KBM-7 (cell line): ENCODE measurements at places on chromosomes 3 and 15.

DNA sequence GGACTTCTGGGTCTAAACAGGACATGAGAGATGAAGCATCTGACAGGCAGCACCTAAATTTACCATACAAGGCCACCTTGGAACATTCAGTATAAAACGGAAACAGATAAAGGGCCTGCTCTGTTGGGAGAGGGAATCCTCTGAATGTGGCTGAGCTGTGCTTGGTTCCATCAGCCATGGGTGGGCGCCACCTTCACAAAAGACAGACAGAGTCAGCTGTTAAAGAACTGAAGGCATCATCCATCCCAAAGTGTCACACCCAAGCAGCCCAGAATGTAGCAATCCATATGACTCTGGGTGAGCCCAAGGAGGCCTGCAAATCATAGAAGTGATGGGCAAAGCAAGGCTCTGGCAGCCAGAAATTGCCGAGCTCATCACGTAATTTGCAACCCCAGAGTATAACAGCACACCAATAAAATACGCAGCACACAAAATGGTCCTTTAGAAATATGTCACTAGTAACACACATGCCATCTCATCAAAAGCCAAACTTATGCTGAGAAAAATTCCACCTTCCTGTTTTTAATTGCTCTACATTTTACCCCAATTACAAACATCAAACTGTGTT, 24.8 kb upstream of the RBP1 start:
- DNase-seq = no peak

GRCh38 chr3:11099306-11099705, 55.0 kb upstream of the HRH1 start:
- DNase-seq = no peak

GRCh38 chr15:93048759-93049161, 40.3 kb downstream of the RGMA start:
- no peak for DNase-seq

DNA sequence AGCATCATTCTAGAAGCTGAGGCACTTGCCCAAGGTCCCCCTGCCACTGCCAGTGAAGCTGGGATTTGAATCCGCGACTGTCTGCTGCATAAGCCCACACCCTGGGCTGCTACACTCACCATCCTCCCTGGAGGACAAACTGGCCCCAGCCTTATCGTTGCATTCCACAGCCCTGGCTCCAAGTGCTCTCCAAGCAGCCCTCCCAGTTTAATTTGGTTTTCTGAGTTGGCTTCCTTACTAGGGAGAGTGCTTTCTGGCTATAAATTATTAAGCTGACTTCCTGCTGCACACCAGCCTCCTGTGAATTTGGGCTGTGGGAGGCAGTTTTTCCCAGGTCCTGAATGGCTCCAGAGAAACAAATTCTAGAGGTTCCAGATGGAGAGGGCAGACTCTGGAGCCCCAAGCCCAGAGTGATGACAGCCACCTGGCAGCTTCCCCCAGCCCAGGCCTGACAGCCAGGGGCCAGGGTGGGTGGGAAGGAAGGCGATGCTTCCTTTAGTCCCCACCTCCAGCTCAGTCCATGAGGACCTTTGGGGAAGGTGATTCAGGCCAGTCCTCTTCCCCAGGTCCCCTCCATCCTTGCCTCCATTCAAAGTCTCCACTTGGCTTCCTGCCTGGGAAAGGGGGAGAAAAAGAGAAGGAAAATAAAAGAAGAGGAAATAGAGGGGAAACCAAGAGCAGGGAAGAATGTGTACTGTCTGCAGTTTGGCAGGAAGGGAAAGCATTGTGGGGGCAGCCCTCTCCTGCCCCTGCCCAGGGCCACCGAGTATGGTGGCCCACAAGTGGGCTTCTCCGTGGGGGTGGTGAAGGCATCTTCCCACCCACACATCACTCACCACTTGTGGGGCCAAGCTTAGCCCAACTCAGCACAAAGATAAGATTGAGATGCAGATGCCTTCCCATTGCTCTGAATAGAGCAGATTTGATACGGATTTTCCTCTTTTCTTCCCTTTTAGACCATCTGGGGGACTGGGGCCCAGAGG, 69.6 kb downstream of the SEMA5B start:
- no peak for DNase-seq

DNA sequence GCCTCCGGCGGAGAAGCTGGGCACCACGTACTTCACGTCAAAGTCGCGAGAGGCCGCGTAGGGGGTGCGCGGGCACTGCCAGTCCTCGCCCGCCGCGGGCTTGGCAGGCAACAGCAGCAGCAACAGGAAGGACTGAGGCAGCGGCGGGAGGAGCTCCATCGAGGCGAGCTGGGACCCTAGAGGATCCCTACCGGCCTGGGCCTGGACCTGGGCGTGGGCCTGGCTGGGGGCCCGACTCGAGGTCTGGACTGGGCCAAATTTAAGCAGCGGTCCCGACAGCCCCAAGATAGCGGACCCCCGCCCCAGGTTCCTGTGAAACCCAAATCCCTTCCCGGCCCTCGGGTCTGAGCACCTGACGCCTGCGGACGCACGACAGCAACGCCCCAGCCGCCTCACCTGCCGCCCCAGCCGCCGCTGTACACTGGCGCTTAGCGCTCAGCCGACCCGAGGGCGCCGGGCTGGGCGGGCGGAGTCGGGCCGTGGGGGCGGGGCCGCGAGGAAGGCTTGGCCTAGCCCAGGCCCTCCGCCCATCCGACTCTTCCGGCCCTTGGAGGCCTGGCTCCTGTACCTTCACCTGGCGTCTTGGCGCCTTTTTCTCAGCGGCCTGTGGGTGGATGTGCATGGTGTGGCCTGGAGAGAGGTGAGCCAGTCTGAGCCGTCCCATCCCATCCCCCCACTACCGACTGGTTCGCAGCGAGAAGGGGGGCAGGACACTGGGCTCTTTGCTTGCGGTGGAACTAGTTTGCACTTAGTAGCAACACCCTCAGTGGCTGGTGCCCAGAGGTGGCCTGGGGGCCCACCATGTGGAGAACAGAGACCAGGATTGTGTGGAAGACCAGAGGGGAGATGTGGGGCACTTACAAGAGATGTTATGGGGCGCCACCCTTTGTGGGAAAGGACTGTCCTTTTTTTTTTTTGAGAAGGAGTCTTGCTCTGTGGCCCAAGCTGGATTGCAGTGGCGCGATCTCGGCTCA, at the start of gene MST1R:
Gene MST1R, minus strand, starts transcription at position 423 of the 974 bp plus-strand sequence. Its CDS starts 264 bp downstream, at position 159.
- DNase-seq = no peak

DNA sequence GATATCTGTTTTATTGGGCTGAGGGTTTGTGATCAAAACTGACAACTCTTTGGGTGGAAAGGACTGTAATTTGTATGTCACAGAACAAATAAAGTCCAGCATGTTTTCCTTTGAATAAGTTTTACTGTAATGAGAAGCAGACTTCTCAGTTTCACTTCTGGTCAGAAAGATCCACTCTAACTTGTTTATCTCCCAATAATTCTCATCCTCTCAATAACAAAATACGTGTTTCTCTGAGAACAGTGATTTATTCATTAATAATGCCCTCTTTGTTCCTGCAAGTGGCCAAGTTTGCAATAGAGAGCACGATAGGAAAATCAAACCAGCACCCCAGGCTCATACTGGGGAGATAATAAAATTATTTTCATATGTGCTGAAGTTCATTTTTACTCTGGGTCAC, 190.6 kb downstream of the CNTN3 start:
- no peak for DNase-seq

- peak; percentile 37 for DNase-seq
These were observed 23.2 kb upstream of the LAMP3 start for GRCh38 chr3:183185696-183186095.

- no peak for DNase-seq
These were observed 268.8 kb upstream of the TBL1XR1 start for GRCh38 chr3:177466074-177466473.

- DNase-seq = no peak
These were observed 346.1 kb downstream of the SI start for GRCh38 chr3:164732166-164732565.

GRCh38 chr15:74835312-74835823, 7.6 kb downstream of the ULK3 start:
- peak; percentile 79 for DNase-seq

- no peak for DNase-seq
These were observed 41.6 kb downstream of the PIK3CA start for GRCh38 chr3:179189759-179190158.

DNA sequence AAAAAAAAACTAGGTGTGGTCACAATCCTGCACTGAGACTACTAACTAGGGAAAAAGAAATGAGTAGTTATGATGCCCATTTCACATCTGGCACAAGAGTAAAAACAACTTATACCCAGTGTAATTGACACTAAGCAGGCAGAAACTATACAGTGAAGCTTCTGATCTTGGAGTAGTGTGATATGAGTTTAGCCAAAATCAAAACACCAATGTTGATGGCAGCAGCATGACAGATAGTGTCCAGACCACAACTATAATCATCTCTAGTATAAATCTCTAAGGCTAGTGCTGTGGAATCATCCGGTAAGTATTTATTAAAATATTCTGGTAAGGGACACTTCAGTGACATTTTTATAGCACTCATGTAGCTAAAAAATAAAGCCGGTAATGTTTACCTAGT, 108.5 kb upstream of the EPHA6 start:
- no peak for DNase-seq

DNA sequence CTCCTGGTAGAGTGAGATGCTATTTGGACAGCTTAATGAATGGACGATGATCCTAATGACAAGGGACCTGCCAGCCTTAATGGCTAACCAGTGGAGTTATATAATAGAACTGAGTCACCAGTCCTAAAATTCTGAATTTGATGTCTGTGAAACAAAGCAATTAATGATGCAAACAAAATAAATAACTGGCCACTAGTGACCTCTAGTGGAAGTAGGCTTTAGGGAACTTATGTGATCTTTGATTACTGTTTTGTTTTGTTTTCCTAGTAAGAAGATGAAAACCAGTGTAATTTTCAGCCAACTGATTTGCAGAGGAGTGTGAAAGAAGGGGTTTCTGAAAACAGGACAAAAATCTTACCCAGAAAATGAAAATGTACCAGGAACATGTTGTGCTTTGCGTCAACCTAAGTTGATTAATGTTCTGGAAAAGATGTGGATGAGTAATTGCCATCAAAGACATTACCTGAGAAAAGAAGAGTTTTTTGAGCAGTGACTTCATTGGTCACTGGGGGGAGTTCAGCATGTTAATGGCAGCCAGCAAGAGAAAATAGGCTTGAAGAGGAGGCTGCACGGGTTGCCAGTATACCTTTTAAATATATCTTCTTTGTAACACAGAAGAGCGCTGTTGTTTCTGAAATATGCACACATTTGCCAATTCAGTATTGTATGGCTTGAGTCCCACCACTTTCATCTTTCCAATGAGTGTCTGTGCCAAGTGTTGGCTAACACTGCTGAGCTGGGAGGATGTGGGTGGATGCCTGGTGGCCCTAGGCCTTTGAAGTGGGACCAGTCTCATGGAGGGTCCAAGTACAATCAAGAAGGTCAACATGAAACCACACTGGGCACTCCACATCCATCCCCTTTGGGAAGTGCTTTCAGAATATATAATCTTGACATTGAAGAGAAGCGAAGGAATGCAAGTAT, 9.3 kb downstream of the VEPH1 start:
- DNase-seq = peak; percentile 49
